H7 (cell line): ENCODE measurements at places on chromosomes 2 and 18. TPM values are rescaled to one million over a fixed set of nuclear protein-coding genes. Genes with fewer than 3 reads are reported as not detected.

The XDH gene
- 0.59 and 1.3 TPM in 2 replicates for total RNA-seq

- no peak for DNase-seq
Measured at GRCh38 chr2:128159437-128159836, 68.4 kb downstream of the UGGT1 start.

The ABCG8 gene
- not detected in 2 replicates for total RNA-seq

DNA sequence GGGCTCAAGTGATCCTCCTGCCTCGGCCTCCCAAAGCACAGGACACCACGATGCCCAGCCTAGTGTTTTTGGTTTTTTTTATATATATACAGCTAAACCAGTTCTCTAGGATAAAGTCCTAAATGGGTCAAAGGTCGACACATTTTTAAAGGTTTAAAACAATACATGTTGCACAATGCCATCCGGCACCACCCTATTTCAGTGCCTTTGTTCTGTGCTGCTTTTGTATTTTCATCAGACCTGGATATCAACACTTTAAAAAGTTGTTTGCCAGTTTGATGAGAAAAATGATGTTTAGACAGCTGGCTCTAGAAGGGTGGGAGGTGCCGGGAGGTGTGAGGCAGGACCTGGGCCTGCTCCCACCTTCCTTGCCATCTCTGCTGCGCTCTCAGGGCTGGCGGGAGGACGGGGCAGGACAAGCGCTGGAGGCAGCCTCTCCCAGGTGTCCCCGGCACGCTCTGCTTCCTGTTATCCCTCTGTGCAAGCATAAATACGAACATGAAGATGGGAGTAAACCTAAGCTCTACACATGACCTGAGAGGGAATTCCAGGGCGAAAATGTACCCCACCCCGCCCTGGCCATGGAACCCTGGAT lies 103.7 kb downstream of the HS6ST1 start:
- no peak for DNase-seq

DNA sequence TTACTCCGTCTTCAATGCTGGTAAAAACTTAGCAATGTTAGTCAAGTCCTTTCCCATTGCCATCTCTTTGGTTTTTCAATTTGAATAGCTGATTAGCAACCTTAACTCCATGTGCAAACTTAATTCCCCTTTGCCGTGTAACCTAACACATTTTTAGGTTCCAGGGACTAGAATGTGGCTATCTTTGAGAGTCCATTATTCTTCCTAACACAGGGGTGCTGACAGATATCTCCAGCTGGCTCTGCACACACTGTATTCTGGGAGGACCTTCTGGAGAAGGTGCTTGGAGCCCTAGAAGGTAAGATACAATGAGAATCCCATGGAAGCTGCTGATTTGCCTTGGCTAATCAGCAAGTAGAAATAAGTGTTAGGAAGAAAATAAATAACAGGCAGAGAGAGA lies 104.6 kb upstream of the STON1 start:
- no peak for DNase-seq

The RTP5 gene
- total RNA-seq: not detected in 2 replicates

The IMPACT gene
- total RNA-seq: 27.8 and 41.8 TPM in 2 replicates

GRCh38 chr2:164281896-164282295 lies 339.4 kb downstream of the GRB14 start:
- DNase-seq: no peak

The APOB gene
- total RNA-seq: 0.07 and 0.17 TPM in 2 replicates

The GALR1 gene
- total RNA-seq: 0.15 and 0.17 TPM in 2 replicates

- no peak for DNase-seq
Measured at GRCh38 chr18:26455639-26456038, 92.7 kb downstream of the KCTD1 start.

The TANC1 gene
- 7.0 and 8.4 TPM in 2 replicates for total RNA-seq

DNA sequence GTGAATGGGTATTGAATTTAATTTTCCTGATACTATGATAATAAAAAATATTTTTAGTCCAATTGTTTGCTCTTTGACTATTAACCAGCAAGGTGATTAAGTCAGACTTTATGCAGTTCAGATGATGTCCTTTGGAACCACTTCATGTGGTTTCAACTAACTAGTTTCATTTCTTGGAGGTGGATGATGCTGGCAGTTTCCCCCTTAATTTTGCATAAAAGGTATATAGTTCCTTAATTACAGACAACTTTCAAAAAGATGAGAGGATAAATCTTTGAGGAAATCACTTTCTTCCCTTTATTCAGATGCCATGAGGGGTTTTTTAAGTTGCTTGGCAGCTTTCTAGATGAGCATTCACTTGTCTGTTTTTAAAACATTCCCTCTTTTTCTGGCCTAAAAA lies 223.1 kb downstream of the PHLPP1 start:
- no peak for DNase-seq

DNA sequence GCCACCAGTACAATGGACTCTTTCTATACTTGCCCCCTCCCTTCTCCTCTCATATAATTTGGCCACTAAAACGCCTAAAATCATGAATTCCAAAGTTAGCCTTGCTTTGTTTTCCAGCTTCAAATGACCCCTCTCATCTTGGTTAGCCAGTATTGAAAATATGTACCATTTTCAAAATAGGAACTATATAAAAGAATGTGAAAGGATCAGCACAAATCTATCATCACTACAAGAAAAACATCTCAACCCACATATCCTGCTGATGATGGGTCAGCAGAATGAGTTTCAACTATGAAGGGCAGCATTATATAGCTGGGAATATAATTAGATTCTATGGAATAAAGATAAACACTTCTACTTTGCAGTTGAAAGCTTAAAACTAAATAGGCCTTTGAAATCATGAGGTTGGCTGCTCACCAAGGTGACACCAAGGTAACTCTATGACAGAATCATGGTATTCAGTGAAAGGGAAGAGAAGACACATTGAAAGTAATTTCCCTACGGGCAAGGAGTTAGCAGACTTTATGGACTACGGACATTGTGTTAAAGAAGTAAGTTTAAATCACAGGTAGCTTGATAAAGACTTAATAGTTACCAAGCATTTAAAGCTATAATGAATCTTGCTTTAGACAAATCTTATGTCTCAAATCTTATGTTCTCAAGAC lies 873.0 kb downstream of the CPS1 start:
- DNase-seq: no peak

The NOTO gene
- not detected in 2 replicates for total RNA-seq

- no peak for DNase-seq
Measured at GRCh38 chr2:235728800-235729556, 235.1 kb downstream of the AGAP1 start.

- no peak for DNase-seq
Measured at GRCh38 chr2:8215159-8215863, 466.5 kb upstream of the ID2 start.

DNA sequence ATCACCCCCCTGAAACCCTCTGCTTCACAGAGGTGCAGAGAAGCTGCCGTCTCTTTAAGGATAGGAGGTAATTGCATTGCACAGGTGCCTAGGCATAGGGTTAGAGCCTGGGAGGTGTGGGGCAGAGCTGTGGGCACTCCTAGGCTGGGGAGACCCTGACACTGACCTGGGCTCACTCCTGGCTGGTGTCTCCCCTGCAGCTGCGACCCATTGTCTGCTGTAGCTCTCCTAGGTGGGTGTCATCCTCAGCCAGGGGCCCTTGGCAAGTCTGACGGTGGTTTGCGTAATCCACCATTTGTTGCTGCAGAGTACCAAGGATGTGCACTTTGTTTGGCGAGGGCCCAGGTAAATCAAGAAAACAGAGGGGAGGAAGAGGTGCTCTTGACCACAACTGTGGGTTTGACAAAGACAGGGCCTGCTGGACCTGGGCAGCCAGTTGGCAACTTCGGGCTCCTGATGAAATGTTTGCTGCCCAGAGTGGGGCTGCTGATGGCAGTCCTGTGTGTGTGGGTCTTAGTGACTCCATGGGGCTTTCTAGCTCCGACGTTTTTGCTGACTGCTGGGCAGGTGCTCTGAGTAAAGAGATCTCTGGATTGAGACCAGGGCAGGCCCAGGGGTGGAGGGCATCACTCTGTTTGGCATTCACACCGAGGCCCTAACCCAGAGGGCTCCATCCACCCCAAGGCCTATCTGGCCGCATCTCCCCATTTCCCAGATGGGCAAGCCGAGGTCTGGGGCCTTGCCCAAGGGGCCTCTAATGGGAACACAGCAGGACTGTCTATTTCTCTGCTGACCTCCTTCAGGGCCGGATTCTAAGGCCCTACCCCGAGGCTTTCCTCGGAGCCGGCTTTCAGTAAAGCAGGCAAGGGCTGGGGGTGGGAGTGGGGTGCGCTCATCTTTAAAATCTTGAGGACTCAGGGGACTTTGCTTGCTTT lies 67.7 kb downstream of the EDAR start:
- DNase-seq: peak; percentile 12

DNA sequence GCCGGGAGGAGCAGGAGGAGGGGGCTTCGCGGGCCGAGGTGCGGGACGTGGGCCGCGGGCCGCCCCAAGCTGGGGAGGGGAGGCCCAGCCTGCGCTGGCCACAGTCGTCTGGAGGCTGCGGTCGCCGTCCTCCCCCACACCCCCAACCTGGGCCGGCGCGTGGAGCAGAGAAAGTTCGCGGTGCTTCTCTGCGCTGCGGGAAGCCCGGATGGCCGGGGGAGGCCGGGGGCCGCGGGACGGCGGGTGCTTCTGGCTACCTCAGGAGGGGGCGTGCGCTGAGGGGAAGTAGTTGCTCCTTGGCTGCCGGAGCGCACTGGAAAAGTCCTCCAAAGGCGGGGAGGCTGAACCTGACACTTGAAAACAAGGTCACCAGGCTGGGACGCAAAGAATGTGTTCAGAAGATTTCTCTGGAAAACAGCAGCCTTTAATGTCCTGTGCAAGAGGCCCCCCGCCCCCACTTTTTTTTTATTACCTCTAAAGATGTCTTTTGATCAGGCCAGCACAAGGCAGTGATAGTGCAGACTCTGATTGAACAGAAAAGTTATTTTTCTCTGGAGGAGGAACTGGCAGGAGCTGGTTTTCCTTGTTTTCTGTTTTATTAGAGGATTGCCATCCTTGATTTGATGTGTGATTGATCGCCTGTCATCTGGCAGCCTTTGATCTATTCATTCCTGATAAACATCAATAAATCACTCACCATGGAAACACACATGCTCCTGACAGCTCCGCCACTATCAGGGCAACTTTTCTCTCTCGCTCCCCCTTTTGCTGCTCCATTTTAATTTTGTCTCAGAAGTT lies 1.6 kb downstream of the TSHZ1 start:
- peak; percentile 84 for DNase-seq

GRCh38 chr2:50551868-50552267 lies 480.1 kb downstream of the NRXN1 start:
- DNase-seq: no peak

The VRK2 gene
- total RNA-seq: 19.4 and 27.0 TPM in 2 replicates

GRCh38 chr2:30272761-30273573 lies 41.6 kb downstream of the LBH start:
- no peak for DNase-seq
